ENCODE measurements at places on chromosomes 2 and 18. TPM values are rescaled to one million over a fixed set of nuclear protein-coding genes. Genes with fewer than 3 reads are reported as not detected.

The CBLN2 gene
- polyA plus RNA-seq = 0.60 TPM

The KCNJ3 gene
- polyA plus RNA-seq = 0.15 TPM

The SPP2 gene
- polyA plus RNA-seq = not detected

The SLC9A4 gene
- polyA plus RNA-seq = not detected

The LRRFIP1 gene
- 42.0 TPM for polyA plus RNA-seq

The CDH19 gene
- 3.4 TPM for polyA plus RNA-seq

The GAL3ST2 gene
- 13.6 TPM for polyA plus RNA-seq

The PRSS56 gene
- not detected for polyA plus RNA-seq

The UCN gene
- not detected for polyA plus RNA-seq

The IL36B gene
- not detected for polyA plus RNA-seq

The E2F6 gene
- 3.9 TPM for polyA plus RNA-seq

The MPV17 gene
- 61.8 TPM for polyA plus RNA-seq

The PROC gene
- 1.4 TPM for polyA plus RNA-seq

The PROM2 gene
- polyA plus RNA-seq = 24.9 TPM

The ARHGAP25 gene
- 18.1 TPM for polyA plus RNA-seq

The GRP gene
- not detected for polyA plus RNA-seq

The EFHD1 gene
- 4.2 TPM for polyA plus RNA-seq

The GREB1L gene
- polyA plus RNA-seq = 0.23 TPM

The TSHZ1 gene
- polyA plus RNA-seq = 8.8 TPM

The B4GALT6 gene
- polyA plus RNA-seq = 2.5 TPM
